RWPE1 (cell line): ENCODE measurements at places on chromosomes 7 and 10.

DNA sequence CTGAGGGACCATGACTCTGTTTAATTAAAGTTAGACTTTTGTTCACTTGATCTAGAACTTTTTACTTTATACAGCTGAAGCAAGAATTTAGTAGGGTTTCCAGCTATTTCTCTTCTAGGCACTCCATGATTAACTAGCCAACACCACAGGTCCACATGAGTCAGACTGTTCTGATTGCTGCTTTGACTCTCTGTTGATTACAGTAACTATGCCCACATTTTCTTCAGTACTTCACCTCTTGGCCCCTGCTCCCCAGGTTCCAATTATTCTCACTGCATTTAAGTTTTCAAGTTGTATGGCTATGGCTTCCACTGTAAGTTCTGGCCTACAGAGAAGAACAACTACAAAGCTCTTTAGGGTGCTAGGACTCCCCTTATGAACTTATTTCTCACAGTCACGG is 737.2 kb upstream of the IGFBP3 start:
- no peak for DNase-seq

GRCh38 chr10:103614306-103615158 is 121.0 kb downstream of the NEURL1 start:
- DNase-seq = no peak

DNA sequence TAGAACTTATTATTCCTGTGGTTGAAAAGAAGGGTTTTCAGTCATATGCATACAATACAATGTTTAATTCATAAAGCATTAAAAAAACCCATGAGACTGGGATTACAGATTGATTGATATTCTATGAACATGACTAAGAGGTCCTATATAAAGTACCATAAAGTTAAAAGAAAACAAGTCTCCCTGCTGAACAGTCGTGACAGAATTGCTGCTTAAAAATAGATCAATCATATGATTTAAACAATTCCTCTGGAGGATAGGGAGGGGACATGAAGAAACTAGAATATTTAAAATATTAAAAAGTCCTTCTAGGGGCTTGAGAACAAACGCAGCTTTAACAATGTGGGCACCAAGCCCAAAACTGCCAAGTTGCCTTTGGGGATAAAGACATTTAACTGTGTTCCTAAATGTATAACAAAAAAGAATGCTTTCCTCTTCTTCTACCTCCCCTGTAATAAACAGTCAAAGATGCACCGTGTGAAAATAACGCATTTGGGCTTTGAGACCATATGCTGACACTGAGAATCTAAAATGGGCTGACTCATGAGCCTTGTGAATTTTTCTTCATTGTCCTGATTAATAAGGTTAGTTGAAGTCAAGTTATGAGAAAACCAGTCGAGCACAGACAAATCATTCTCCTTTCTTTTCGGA is 25.8 kb downstream of the TWIST1 start:
- DNase-seq = no peak

- DNase-seq = no peak
These were observed 74.7 kb upstream of the PLPP4 start for GRCh38 chr10:120382360-120382759.

- no peak for DNase-seq
These were observed 554.3 kb upstream of the MGMT start for GRCh38 chr10:128912568-128913311.

GRCh38 chr10:119274519-119275045 is 67.2 kb downstream of the GRK5 start:
- DNase-seq = no peak

DNA sequence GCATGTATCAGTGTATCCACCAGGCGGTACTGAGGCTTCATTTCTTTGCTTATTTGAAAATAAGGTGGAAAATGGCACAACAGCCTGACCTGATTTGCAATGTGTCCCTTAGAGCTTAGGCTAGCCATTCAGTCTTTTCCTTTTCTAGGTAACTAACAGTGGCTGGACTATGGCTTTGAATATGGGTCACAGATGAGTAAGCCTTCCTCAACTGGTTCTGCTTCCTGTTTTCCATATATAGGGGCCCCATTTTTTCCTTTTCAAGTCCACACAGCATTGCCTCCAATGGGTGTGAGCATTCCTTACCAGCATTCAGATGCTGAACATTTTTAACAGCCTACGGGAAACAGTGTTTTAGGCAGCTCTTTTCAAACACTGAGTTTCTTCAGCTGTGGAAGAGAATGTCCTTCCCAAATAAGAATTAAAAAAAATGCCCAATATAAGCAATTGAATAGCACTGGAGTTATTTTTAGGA is 3.9 kb upstream of the ITGB1 start:
- DNase-seq = peak; percentile 67

- no peak for DNase-seq
These were observed 742.3 kb upstream of the GALNT17 start for GRCh38 chr7:70389531-70390151.

GRCh38 chr7:69849268-69849667 is 251.0 kb downstream of the AUTS2 start:
- DNase-seq = no peak

DNA sequence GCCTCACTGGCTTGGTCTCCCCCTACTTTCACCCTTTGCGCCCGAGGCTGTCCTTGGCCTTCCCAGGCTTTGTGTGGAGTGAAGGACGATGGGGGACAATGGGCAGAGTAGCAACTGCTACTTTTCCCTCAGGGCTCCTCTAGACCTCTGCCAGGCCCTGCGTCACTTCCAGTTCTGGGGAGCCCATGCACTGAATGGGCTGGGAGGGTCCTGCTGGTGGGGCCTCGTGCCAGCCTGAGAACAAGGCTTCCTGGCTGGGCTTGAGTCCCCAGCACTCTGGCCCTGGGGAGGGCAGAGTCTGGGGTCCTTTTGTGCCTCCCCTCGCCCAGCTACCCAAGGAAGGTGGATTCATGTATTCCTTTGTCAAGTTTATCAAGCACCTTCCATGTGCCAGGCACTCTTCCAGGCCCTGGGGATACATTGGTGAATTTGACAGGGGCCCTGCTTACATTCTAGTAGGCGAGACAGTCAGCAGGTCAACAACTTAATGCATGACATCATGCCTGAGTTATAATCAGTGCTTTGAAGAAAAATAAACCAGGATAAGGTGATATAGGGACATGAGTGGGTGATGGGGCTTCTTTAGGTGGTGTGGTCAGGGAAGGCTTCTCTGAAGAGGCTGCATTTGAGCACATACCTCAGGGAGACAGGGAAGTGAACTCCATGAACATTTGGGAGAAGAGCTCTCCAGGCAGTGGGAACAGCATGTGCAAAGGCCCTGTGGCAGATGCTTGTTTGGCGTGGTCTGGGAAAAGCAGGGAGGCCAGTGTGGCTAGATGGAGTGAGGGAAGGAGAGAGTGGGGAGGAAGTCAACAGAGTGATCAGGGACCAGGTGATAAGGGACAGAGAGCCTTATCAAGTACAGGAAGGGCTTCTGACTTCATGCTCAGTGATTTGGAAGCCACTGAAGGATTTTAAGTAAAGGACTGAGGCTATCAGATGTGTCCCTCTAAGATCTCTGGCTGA is 14.1 kb downstream of the ZMIZ1 start:
- DNase-seq = no peak

DNA sequence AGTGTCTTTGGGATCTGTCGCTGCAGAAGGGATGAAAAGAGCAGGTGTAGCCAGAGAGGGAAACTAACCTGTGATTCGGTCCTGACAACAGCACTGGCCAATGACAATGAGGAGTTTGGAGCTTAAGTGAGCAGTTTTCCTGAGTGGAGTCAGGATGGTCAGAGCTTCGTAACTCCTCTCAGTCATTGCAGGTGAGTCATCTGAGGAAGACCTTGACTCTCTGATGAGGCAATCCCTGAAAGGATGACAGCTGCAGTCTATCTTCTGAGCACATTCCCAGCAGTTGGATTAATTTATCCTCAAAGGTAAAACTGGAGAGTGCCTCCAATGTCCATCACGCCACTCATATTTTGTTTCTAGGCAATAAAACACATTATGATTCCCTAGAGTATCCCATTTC is 401.9 kb downstream of the POM121L12 start:
- DNase-seq = no peak

GRCh38 chr10:86027346-86027745 is 339.2 kb downstream of the GRID1 start:
- no peak for DNase-seq

- no peak for DNase-seq
These were observed 22.2 kb upstream of the CCL24 start for GRCh38 chr7:75835688-75836285.

- no peak for DNase-seq
These were observed 1013.8 kb upstream of the MBL2 start for GRCh38 chr10:53786236-53786900.

DNA sequence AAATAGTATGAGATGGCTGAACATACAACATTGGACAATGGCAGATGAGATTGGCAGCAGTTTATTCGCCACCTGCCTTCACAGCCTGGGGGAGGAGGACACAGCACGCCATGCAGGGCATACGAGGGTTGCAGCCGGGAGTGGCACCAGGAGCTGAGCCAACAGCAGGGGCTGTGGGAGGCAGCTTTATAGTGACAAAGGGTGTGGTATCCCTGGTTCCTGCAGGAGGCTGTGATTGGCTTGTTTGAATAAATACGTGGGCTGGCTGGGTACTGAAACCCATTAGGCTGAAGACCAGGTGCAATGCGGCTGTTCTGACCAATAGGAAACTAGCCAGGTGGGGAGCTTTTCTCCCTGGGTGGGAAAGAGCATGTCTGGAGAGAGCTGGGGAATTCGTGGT is 68.9 kb upstream of the LEP start:
- DNase-seq = no peak

DNA sequence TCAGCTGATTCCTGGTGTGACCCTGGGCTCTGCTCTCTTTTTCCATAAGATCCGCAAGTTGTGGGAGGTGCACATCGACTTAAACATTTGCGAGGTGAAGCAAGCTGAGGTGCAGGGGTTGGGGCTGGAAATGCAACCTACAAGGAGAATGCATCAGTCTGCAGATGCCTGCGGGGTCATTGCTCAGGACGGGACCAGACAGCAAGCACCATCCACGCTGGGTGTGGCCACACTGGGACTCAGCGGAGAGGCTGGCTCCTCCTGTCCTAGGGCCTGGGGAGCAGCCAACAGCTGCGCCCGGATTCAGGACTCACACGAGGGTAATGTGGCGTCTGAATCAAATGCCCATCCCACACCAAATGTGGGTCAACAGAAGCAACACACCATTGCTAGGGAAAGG is 33.8 kb downstream of the STK32C start:
- no peak for DNase-seq

GRCh38 chr7:27239387-27240014 is 3.1 kb upstream of the EVX1 start:
- no peak for DNase-seq

DNA sequence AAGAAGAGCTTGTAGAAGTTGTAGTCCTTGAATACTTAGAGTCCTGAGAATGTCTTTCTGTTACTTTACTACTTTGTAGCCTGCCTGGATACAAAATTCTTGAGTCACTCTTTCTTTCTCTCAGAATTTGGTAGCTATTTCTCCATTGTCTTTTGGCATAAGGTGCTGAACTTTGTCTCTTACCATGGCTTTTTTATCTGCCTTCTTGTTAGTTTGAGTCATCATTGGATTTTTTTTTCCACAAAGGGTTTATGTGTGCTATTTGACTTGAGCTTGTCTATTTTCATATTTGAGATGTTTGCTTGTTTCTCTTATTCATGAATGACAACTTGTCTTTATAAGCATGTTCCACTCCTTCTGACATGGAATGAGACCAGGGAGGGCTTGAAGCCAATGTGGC is 74.5 kb upstream of the EXOC6 start:
- DNase-seq = no peak

GRCh38 chr7:81383846-81384245 is 386.0 kb downstream of the HGF start:
- no peak for DNase-seq

DNA sequence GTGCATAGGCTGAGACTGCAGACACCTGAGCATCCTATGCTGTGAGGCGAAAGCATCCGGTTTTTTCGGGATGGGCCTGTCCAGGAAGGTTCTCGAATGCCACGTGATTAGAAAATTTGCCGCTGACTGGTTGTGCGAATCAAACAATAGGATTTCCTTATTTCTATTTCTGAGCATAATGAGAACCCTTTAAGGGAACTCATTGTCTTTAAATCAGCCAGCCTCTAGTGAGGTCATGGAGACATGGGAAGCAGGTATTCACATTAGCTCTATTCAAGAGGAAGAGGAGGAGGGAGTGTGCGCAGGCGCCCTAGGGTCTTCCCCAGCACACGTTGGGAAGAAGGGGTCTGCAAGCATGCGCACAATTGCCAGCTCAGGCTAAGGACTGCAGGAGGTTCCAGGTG is 5.6 kb downstream of the GIMAP1 start:
- DNase-seq = no peak

DNA sequence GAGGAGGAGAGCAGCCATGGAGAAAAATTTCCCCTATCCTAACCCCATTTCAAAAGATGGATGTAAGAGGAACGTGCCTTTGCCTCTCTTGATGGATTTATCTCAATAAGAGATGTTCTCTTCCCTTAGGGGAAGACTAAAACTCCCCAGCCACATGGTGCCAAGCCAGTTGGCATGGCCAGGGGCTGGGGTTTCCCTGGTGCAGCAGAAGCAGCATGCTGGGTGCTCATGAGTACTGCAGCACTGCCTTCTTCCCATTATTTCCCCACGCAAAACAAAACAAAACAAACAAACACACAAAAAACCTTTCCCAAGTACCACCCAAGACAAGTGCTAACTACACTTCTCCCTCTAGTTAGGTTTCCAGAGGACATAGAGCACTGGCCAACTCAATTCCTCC is 97.2 kb downstream of the DOCK4 start:
- DNase-seq = no peak

- no peak for DNase-seq
These were observed 68.1 kb upstream of the LEP start for GRCh38 chr7:128172963-128173362.

- DNase-seq = no peak
These were observed 5.5 kb downstream of the SMARCD3 start for GRCh38 chr7:151243045-151243349.

DNA sequence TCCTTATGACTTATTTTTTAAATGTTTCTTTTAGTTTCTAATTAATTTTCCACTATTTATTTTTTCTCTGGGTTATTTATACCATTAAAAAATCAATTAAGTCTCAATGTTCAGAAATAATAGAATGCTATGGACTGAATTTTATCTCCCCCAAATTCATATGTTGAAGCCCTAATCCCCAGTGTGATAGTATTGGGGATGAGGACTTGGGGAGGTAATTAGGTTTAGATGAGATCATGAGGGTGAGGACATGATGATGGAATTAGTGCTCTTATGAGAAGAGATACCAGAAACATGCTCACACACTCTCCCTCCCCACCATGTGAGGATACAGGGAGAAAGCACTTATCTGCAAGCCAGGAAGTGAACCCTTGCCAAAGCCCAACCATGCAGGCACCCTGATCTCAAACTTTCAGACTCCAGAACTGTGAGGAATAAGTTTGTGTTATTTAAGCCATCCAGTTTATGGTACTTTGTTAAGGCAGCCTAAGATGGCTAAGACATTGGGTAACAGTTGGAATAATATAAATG is 202.6 kb downstream of the MDFIC start:
- DNase-seq = no peak

DNA sequence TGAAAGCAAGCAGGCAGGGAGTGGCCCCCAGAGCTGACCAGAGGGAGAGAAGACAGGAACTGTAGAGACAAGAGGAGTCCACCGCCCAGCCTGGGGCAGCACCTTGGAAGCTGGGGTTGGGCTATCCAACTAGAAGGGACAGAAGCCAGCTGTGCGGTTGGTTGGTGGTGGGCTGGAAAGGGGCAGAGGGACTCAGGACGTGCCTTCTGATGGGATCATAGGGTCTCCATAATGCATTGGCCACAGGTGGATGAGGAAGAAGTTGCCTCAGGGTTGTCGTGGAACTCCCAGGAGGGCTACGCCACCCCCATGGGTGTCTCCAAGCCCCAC is 114.0 kb upstream of the RET start:
- no peak for DNase-seq

GRCh38 chr7:110568388-110568787 is 522.5 kb upstream of the LRRN3 start:
- DNase-seq = peak; percentile 0

GRCh38 chr7:117982071-117983055 is 109.1 kb upstream of the CTTNBP2 start:
- no peak for DNase-seq
